ENCODE measurements at places on chromosomes 3 and 15.
A peak's percentile ranks its signal among the peaks of the same experiment; 100 is the strongest.

DNA sequence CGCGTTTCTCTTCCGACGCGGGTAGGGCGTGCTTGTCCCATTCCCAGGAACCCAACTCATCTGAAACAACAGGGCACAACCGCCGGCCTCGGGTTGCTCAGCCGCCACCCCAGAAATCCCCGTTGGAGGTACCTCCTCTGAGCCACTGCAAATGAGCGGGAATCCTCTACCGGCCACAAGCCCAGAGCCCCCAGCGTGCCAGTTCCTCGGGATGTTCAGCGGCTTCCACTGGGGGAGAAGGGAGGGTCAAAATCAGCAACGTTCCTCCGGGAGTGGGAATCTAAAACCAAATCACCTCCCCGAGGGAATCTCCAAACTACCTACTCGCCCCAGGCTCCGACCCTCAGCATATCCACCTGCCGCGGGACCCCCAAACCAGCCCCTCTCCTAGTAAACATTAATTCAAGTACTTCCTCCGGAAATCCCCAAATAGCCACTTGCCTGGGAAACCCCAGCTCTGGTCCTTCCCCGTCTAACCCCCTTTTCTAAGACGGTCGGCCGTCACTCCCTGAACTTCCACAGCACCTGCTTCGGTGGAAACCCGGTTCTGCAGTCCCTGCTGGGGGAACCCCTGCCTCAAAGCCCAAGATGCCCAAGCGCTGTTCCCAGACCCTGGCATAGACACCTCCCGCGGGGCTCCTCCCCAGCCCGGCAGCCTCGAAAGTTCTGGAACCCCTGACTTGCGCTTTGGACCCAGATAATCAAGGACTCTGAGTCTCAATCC lies 887 bp downstream of the OXTR start:
- DNase-seq: peak; percentile 51

DNA sequence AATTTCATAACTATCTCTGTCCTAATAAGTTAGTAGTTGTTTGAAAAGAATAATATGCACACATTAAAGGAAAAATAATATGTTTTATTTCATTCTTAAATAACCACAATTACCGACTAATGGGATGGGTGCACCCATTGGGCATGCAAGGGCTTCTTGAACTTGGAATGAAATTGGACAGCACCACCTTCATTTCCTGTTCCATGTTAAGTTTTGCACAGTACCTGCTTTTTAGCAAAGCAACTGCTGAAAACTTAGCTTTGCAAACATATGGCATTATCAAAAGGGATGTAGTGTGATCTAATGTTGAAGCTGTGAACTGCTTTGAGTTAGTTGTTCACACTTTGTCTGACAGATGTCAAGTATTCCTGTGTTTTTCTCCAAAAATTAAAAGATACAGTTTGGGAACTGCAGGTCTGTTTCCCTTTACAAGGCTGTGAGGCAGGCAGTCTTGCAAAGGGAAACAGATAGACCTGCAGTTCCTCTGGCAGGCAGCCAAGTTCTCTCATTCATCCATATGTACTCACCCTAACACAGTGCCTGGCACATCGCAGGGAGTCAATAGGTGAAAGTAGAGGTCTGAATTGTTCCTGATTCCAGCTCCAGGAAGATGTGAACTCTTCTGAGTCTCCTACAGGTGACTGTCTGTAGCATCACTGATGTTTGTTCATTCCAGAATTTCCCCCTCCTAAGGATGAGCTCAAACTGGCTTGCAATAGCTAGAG lies 64.3 kb upstream of the GOLGA8B start:
- DNase-seq: no peak

- no peak for DNase-seq
These were observed 33.2 kb downstream of the TPRG1 start for GRCh38 chr3:189204937-189205336.

GRCh38 chr3:56976651-56977560 lies 83.6 kb upstream of the SPATA12 start:
- DNase-seq: peak; percentile 84

DNA sequence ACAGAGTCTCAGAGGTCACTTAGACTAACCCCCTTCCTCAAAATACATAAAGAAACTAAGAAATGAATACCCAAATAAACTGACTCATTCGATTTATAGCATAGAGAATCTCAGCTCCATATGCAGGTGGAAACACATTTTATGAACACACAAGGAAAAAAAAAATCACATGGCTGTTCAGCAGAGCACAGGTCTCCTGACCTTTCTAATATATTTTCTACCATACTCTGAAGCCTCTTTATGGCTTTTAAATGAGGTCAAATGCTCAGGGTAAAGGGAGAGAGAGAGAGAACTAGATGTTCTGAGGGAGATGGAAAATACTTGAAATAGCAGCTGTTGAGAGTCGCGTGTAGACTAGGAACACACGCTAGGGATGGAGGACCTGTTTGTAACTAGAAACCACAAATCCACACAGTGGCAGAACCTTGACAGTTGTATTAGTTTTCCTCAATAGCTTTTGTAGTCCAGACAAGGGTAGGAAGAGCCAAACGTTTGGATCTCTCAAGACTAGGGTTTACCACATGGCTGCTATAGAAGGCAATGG lies 165.3 kb downstream of the FMN1 start:
- no peak for DNase-seq

- no peak for DNase-seq
These were observed 22.8 kb downstream of the EFCC1 start for GRCh38 chr3:129023909-129024308.

DNA sequence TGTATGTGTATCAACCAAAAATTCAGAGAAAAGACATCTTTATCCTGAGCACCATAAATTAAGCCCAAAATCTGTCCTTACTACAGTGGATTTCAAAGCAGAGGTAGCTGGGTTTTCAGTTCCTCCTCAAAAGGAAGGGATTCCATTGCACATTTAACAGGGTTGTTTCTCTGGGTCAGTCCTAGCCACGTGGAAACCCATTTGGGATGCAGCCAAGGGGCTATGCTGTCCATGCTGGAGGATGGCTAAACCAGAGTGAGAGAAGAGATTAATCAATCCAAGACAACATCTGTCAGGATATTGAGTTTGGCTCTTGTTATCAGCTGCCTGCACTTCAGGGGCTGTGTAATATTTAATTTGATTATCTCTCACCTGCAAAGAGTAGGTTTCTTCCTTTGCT lies 28.1 kb downstream of the LSAMP start:
- DNase-seq: no peak

GRCh38 chr3:150653110-150653561 lies 50.0 kb downstream of the SELENOT start:
- no peak for DNase-seq

- no peak for DNase-seq
These were observed 2.2 kb upstream of the FES start for GRCh38 chr15:90881978-90882721.

DNA sequence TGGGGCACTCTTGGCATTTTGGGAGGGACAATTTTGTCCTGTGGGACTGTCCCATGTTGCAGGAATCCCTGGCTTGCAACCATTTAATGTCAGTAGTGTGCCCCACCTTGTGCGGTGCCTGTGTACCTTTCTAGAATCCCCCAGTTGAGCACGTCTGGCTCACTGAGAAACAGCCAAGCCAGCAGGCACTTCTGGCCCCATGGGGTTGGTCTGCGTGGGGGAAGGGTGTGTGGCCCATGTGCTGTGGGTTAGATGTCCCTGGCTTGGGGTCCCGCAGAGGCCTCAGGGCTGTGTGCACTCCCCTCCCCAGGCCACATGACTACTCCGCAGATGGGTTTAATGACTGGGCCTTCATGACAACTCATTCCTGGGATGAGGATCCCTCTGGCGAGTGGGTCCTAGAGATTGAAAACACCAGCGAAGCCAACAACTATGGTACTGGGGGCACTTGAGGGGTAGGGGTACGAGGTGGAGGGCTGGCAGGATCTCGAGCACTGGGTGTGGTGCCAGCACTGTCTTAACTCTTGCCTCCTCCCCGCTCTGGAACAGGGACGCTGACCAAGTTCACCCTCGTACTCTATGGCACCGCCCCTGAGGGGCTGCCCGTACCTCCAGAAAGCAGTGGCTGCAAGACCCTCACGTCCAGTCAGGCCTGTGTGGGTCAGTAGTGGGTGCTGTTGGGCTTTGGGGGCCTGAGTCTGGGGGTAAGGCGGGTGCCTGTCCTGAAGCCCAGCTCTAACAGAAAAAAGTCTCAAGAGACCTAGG lies 3.7 kb upstream of the FES start:
- no peak for DNase-seq

GRCh38 chr15:44385344-44385942 lies 42.0 kb upstream of the CTDSPL2 start:
- no peak for DNase-seq

DNA sequence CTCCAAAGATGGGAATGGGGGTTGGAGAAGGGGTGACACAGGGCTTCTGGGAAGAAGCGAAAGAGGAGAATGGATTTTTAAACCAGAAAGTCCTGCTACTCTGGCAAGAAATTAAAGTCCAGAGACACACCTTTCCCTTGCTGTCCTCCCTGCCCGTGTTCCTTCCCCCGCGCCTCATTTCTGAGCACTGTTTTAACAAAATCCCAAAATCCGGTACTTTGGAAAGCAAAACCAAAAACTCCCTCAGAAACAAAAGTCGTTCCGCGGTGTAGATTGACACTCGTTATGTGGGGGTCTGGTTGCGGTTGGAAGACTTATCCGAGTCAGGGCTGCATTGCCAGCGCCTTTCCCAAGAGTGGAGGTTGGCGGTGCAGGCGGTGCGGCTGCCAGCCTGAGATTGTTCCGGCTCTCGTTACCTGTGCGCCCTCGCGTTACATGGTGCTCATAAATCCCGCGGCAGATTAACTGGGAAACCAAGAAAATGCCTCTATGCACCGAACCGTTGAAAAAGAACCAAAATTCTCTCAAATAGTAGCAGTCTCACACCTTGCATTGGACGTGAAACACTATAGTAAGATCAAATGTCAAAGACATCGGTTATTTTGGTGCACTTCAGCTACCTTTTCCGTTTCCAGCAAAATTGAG lies 217.7 kb downstream of the MEIS2 start:
- peak; percentile 39 for DNase-seq

- no peak for DNase-seq
These were observed 34.3 kb downstream of the CCDC66 start for GRCh38 chr3:56591262-56591661.

- DNase-seq: no peak
These were observed 144.9 kb downstream of the EDEM1 start for GRCh38 chr3:5332270-5332956.

DNA sequence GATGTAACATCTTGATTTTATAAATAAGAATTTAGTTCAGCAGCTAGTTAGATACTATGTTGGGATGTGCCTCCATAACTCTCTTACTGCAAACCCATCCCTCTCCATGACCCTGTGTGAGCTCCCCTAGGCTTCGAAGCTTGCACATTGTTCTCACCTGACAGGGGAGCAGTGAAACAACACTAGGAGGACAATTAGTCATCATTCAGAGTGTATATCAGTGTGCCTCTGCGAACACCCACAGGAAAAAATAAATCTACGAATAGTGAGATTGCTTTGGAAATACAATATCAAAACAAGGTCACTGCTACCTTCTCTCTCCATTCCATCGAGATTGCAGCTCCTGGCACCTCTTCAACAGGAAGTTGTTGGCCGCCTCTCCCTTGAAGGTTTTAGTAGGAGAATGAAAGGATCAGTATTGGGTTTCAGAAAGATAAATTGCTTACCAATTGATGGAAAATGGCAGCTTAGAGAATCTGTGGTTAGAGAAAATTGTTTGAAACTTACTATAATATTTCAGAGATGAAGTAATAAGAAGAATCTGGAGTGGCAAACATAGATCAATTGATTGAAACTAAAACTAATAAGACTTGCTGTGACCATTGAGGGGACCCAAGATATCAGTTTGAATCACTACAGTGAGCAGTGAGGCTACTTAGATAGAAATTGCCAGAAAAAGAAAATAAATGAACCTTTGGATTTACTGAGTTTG lies 103.2 kb downstream of the CHL1 start:
- no peak for DNase-seq

DNA sequence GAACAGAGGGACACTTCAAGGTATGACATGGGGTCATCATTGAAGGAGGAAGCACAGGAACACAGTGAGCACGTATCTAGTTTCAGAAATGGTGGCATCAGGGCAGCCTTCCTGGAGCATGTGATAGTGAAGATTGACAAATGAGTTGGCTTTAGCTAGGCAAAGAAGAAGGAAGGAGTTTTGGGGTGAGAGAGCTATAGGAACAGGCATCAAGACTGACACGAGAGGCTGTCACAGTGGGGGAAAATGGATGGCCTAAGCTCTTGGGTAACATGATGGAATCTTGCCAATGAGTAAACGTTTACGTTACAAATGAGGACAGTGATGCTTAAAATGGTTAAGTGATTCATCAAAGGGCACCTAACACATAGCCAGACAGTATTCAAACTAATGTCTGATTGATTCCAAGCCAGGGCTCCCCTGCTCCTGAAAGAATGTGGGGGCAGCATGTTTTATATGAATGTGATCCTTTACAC lies 23.1 kb upstream of the GPR171 start:
- no peak for DNase-seq

DNA sequence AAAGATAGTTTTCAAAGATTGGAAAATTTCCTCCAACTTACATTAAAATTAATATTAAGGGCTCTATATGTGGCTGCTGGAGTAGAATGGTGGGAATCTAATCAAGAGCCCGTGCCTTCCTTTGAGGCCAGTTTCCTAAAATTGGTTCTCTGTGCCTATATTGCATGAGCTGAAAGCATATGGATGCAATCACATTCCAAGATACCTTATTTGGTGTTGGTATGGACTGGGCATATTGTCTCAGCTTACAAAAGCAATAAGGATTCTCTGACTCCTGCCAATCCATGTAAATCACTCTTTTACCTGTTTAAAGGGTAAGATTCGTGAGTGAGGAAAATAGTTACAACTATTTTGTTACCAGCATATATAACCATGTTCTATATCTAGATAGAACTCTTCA lies 111.6 kb downstream of the GREM1 start:
- no peak for DNase-seq

DNA sequence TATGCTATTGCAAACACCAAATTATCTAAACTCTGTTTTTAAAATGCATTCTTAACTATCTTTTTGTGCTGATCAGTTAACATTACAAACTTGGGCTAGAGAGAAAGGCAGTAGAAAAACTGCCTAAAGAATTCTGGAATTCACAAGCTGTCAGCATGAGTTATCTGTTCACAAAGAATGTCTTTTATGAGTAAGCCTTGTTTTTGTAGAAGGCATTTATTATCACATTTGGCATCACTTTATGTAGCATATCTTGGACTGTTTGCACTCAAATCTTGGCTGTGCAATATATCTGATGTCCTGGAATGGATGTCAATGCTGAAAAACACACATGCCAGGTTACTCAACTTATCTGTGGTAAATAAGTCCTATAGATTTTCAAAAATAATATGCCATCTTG lies 15.5 kb upstream of the BCHE start:
- no peak for DNase-seq

GRCh38 chr3:52495777-52496602 lies 852 bp downstream of the STAB1 start:
- DNase-seq: no peak

GRCh38 chr15:63915873-63916771 lies 82.4 kb upstream of the HERC1 start:
- DNase-seq: no peak

DNA sequence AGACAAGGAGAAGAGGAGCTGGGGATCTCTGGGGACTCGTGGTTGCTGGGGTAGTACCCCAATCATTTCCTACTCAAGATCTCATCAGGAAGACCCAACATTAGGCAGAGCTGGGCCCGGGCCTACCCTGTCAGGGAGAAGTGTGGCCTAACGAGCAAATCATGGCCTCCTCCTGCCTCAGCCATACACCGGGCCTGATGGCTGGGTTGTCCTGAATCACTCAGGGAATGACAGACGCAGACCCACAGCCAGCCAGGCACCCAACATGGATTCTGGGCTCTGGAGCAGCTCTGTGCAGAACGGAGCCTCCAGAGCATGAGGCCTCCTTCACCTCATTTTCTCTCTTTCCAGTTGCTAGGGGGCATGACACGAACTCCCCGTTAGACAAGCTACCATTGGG lies 19.7 kb downstream of the ITGA11 start:
- DNase-seq: no peak

GRCh38 chr3:171462224-171462623 lies 2.0 kb upstream of the TNIK start:
- no peak for DNase-seq
